Stomach (tissue), 19 donors: ENCODE measurements at places on chromosomes 1 and 21. TPM values are rescaled to one million over a fixed set of nuclear protein-coding genes. Genes with fewer than 3 reads are reported as not detected.

DNA sequence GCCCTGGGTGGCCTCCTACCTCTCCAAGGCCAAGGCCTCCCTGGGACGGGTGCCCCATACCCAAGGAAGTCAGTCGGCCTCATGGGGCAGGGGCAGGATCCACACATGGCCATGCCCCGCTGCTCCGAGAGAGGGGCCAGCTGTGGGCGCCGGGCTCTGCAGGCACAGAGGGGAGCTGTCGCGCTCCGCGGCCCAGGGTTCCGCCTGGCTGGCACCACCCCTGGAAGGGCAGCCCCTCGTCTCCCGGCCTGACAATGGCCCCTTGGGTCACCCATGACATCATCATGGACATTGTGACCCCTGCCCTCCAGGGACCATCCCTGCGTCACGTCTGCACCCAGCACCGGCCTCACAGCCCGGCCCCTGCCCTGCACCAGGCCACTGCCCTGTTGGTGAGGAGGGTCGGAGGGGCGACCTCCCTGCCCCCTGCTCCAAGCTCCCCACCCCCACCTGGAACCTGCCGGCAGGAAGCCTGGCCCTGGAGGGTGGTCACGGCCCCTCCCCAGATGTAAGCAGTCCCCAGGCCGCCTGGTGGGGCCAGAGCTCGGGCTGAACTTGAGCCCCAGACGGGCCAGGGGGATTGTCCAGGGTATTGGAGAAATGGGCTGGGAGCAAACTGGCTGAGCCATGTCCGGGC lies 5.8 kb downstream of the TTLL10 start:
- H3K27me3 ChIP-seq = peaks cover 82% of the 10 kb centered on the region
- peak; percentile 8 for DNase-seq
- H3K36me3 ChIP-seq = no peaks in the 10 kb centered on the region
- H3K4me1 ChIP-seq = no peaks in the 10 kb centered on the region
- no peak overlapping the region for H3K4me3 ChIP-seq

DNA sequence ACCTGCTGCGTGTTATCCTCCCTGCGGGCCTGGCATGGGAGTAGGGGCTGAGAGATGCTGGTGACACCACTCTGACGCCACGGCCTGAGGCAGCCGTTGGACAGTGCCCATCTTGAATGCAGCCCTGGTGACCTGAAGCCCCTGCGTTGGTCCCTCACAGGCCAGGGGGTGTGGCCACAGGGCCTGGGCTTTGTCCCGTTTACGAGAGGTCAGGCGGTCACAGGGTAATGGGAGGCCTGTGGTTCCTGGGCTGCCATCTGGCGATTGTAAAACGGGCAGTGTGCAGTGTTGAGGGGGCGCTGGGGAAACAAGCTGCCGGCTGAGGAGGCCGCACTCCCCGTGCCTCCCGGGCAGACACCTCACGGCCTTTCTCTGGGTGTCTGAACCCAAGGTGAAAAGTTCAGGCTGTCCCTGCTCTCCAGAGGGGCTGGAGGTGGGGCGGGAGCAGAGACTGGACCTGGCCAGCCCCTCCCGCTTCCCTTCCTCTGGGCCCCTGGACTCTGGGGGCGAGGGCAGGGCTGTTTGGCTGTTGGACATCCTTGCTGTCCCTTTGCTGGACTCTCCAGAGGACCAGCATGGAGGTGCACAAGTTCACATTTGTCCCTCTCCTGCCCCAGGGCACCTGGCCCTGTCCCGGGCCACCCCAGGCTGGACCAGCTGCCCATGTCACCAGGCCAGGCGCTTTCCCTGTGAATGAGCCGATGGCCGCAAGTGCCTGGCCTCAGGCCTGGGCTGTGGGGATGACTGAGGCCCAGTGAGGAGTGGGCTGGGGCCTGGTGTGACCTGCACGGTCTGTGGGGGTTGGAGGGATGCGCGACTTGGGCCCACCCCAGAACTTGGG lies 42.4 kb downstream of the SKI start:
- no peaks in the 10 kb centered on the region for H3K36me3 ChIP-seq
- peak overlapping the region; percentile 41 for H3K27ac ChIP-seq
- H3K27me3 ChIP-seq = no peaks in the 10 kb centered on the region
- H3K4me3 ChIP-seq = no peak overlapping the region
- peak; percentile 66 for DNase-seq
- peaks cover 91% of the 10 kb centered on the region for H3K4me1 ChIP-seq

The ASCL5 gene
- not detected for total RNA-seq

The CD48 gene
- 11.9 TPM for total RNA-seq

The LRRC40 gene
- 1.4 TPM for total RNA-seq

The RORC gene
- 16.2 TPM for total RNA-seq
